ENCODE measurements at places on chromosomes 11 and 22.
A peak's percentile ranks its signal among the peaks of the same experiment; 100 is the strongest.

- no peak for DNase-seq
Measured at GRCh38 chr11:8357505-8357888, 93.8 kb upstream of the LMO1 start.

GRCh38 chr22:40855979-40856512 lies 393 bp downstream of the ST13 start:
- DNase-seq, result peak; percentile 1

GRCh38 chr11:13091804-13092203 lies 82.7 kb downstream of the RASSF10 start:
- DNase-seq, result no peak

- DNase-seq, result no peak
Measured at GRCh38 chr11:108196901-108197300, 25.5 kb downstream of the NPAT start.

DNA sequence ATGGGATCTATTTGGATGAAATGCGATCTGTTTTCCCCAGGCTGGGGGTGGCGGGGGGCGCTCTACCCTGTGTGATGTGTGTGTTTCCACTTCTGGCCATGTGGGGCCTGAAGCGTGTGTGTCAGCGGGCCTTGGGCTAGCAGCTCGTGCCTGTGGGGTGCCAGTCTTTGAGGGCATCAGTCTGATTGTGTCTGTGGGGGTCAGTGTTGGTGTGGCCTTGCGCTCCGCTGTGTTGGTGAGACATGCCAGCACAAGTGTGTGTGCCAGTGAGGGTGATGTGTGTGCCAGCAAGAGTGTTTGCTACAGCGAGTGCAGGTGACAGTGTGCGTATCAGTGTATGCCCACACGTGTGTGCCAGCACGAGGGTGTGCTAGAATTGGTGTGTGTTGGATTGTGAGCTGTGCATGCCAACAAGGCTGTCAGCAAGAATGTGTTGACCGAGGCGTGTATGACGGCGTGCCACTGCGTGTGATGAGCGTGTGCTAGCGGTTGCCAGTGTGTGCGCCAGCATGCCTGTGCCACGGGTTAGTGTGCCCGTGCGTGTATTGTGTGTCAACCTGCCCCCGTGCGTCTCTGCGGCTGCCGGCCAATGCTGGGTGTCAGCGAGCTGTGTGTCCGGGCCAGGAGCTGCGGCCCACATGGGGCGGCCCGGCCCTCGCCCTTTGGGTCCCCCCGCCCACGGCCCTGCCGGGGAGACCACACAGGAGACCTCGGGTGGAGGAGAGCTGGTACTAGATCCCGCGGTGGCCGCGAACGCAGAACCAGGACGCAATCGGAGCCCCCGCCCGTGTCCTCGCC lies 519 bp downstream of the ARRB1 start:
- peak; percentile 35 for DNase-seq

DNA sequence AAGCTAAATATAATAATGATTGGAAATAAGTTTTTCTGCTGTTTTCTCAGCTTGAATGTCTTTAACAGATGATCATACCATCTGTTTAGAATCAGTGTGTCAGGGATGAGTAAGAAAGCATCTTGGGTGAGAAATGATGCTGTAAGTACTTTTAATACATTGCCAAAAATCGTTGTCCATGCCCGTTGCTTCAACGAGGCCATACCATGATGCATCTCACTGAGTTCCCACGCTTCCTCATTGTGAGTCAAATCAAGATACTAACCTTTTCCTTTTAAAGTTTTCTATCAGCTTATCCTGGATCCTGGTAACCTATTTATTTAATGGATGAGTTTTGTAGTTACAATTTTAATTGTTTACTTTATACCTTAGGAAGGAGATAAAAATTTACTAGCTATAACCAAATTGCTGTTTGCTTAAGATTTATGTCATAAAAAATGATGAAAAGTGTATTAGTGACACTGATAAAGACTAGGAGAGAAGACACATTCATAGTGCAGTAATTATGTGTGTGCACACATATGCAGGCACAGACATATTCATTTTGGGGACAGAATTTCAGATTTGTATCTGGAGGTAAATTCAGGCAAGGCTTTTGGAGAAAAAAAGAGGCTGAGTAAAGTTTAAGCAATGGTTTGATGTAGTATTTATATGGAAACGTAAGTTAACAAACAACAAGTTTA lies 154.8 kb downstream of the UVRAG start:
- DNase-seq, result no peak

DNA sequence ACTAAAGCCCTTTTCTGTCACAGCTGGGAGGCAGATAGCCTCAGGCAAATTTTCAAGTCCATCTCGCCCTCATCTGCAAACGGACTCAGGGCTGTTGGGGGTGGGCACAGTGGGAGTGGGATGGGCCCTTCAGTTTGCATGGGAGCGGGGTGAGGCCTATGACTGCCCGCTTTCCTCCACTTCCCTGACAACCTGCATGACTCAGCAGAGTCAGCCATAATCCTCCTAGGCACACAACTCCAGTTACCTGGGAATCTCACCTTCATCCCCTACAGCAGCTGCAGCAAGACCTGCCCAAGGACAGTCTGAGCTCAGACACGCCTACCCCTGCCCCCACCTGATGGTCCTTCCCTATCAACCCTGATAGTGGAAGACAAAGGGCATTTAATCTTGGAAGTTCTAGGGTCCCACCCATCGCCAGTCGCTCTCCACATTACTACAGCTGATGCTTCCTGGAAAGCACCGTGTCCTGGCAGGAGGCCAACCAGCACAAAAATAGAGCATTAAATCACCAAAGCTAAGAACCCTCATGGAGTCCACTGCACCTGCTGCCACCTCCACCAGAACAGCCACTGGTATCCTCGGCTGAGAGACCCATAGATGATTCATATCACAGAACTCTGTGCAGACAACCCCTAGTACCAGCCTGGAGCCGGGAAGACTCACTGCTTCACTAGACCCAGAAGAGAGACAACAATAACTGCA lies 319.3 kb downstream of the DCDC1 start:
- DNase-seq, result no peak

DNA sequence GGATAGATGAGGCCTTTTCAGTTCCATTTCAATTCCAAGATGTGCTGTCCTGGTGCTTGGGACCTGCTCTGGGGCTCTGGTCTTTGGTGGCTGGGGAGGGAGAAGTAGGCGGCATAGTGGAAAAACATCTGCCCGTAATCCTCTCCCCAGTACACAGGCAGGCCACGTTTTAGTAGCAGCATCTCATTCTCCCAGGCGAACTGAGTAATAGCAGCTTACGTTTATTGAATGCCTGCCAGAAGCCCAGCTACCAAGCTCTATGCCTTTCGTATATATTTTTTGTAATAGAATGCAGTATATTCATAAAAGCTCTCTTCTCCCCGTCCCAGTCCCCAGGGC lies 11.4 kb downstream of the ACO2 start:
- no peak for DNase-seq
